ENCODE measurements at places on chromosomes 16 and 17.

DNA sequence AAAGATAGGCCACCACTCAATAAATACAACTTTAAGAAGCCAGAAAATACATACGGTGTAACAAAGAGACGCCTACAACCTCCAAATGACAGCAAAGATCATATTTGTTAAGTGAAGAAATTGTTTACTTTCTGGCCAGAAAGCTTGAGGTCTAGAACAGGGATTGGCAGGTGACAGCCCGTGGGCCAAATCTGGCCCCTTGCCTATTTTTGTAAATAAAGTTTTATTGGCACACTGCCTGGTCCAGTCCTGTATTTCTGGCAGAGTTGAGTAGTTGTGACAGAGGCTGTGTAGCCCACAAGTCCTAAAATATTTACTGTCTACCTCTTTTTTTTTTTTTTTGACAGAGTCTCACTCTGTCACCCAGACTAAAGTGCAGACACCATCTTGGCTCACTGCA is 3.4 kb upstream of the CLEC19A start:
- DNase-seq = no peak

DNA sequence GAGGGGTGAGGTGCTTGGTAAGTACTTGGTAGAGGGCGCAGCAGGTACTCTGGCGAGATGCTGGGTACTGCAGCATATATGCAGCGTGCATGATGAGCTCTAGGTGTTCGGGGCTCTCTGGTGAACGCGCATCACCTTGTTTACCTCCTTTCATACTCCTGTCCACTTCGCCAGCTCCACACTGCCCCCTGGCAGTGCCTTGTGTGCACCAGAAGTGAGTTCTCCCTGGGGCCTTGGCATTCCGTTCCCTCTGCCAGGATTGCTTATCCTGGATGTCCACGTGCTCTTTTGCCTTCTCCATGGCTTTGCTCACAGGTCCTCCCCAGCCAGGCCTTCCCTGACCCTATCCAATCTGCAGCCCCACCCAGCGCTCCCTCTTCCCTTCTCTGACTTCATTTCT is 154.2 kb downstream of the MRM1 start:
- DNase-seq = no peak

GRCh38 chr16:71344315-71344905 is 14.1 kb upstream of the CALB2 start:
- DNase-seq = no peak

DNA sequence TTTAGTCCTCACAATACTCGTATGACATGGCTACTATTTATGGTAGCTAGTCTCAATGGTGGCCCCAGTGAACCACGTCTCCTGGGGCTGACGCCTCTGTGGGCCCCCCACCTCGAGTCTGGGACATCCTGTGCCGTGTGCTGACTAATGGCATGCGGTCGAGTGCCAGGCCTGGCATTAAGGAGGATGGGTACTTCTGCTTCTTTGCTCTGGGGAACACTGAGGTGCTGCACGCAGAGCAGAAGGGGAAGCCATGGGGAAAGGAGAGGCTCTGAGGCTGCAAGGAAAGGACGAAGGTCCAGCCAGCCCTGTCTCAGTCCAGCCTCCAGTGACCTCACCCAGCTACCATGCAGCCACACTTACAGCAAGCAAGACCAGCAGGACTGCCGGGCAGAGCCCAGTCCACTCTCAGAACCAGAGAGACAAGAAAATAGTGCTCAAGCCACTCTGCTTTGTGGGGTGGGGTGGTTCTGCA is 5.7 kb upstream of the MPRIP start:
- no peak for DNase-seq

- no peak for DNase-seq
These were observed 25.2 kb downstream of the B4GALNT2 start for GRCh38 chr17:49157784-49158183.

GRCh38 chr16:74652249-74652648 is 14.4 kb downstream of the RFWD3 start:
- DNase-seq = no peak

DNA sequence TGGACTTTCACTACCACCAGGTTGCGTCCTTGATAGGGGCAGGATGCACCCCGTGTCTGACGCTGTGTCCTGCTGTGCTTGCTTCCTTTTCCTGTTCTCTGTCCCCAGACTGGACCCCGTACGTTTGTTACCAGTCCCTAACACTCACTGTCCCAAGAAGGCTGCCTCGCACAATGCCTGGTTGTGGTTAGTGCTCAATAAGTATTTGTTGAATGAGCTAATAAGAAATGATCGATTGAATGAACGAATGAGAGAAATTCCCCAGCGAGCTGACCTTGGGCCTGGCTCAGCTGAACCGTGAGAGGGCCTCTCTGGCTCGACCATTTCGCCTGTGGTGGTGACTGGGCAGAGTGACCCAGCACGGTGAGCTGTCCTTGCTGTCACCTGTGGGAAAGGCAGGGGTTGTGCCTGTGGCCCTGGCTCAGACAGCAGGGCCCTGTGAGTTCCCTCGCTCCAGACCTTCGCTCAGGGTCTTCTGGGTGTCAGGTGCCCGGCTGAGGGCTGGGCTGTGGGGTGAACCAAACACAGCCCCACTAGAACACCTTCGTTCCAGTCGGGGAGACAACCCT is 20.9 kb downstream of the CMIP start:
- DNase-seq = no peak
